ENCODE measurements at places on chromosomes 11 and 22.

GRCh38 chr22:29647954-29648737, 44.7 kb downstream of the NF2 start:
- DNase-seq: no peak

DNA sequence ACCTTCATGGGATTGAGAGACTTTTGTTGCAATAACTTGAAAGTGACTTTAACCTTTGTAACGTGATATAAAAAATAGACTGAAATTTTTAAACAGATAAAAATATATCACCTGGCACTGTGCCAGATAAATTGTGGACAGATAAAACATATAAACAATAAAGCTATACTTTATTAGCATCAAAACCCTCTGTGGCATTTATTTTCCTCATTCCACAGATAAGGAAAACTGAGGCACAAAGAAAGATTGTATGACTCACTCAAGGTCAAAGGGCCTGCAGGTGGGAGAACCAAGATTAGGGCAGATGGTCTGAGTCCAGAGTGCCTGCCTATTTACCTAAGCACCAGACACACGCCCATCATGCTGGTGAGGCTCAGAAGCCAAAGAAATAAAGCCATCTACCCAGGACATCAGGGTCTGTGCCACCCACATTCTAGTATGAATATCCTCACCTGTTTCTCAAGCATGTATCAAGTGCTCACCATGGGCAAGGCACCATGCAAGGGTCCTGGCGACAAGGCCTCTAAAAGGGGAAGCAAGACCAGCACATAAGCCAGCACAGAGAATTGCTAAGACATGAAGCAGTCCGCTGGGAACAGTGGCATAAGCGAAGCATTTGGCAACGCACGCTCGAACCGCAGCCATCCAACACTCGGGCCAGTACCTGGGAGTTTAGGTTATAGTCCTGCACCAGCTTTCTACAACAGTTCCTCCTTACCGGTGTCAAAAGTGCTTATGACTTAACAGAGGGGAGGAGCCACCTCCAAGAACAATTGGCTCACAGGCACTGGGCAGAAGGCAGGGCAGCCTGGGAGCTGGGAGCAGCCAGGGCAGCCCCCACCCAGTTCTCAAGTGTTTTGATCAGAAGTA, 17.6 kb downstream of the MYH9 start:
- DNase-seq: no peak

- DNase-seq: no peak
Observed at GRCh38 chr11:12026331-12027211, 18.1 kb upstream of the DKK3 start.

DNA sequence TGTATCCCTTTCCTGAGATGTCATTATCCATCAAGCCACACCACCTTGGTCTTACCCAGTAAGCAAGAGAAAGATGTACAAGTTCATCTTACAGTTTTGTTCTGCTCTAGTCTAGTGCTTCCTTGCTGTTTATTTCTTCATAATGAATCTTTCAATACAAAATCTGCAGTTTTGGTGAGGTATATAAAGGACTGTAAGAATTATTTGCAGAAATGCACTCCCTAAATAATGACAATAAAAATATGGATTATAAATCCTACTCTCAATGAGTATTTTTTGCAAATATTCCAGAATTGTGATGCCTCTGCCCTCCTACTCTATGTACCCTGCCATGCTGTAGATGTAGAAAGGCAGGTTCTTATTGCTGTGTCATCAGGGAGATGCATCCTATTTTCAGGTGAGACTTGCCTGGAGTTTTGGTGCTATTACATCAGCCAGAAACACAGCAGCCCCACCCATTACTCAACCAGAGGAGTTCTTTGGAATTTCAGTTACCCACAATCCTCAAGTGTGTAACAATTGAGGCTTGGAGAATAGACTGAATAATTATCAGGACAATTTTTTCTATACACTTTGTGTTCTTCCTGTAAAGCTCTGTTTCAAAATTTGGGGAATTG, at the start of gene OR10S1:
OR10S1 (minus strand) TSS at position 51 of the 617 bp plus-strand sequence. CDS start 117 bp downstream, outside the sequence.
- no peak for DNase-seq

DNA sequence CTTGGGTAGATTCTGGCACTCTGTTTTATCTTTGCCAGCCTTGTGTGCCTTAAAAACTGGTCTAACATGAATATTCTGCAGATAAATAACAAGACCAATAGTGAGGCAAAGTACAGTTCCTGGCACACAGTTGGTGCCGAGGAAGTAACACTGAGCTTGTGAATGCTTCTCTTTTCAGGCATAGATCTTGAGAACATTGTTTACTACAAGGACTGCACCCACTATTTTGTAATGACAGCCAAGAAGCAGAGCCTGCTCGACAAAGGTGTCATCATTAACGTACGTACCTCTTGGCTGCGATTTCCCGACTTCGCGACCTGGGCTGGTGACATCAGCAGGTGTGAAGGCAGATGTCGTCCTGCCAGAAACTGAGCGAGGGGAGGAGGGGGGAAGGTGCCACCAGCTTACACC, 105.7 kb downstream of the MICAL2 start:
- no peak for DNase-seq

GRCh38 chr11:26011474-26011873, 320.5 kb upstream of the ANO3 start:
- no peak for DNase-seq

DNA sequence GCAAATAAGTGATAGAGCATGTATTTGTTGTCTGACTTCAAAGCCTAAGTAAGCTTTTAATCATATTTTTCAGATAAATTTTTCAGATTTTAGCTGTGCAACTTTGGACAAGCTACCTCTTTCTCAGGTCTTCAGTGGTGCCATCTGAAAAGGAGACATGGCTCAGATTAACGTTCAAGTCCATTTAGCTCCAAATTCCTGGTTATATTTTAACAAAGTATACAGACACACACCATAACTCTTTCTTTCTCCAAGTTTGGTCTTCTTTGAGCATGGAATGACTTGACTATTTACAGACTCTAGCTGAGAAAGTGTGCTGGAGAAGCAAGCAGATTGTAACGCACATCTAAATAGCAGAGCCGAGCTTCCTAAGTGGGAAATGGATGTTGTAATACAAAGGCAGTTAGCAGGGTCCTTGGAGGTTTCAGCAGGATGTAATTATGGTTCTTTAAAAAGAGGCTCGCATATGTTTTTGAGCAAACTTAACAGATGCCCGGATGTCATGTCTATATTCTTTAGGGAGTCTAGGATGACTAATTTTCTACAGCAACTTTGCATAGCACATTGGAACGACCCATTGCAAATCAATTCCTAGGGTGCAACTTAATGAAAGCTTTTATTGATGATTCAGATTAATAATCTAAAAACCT, 128.1 kb upstream of the E2F8 start:
- DNase-seq: no peak

DNA sequence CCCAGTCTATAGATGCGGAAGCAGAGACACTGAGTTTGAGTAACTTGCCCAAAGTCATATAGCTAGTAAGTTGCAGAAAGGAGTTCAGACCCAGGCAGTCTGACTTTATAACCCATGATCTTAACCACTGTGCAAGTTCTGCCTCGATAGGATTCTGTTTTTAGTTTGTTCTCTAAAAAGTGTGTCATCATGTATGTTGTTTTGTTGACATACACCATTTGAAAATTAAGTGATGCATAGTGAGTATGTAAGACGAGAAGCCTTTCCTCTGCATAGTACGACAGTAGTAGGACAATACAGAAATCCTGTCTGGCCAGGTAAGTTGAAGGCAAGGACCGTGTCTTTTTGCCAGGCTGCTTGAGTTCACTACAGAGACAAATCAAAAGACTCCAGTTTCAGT, 3.3 kb downstream of the ZC3H12C start:
- no peak for DNase-seq

DNA sequence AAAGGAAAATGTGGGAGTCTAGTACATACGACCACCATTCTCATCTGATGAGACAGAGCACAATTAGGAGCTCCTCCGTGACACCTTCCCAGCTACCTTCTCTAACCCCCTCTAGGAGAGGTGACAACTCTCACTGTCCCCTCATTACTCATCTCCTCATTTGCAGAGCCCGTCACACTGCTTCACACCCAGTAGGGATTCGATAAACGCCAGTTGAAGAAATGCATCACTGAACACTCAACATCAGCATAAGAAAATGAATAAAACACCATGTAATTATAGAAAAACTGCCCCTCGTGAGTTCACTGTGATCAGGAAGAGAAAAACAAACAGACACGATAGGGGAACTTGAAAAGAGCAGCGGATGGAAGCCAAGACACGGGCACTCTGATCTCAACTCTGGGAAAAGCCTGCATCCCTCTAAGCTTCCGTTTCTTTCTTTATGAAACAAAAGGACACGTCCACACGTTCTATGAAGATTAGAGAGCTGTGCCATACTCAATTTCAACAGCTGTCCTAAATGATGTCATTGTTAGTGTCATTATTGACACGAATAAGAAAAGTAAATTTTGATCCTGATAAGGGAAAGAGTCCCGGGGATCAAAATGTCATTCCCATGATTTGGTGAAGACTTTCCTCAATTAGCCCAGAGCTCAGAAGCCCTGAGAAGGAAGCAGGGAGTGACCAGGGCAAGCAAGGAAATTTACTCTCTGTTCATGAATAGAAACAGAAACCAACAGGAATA, 356.9 kb downstream of the LARGE1 start:
- no peak for DNase-seq

DNA sequence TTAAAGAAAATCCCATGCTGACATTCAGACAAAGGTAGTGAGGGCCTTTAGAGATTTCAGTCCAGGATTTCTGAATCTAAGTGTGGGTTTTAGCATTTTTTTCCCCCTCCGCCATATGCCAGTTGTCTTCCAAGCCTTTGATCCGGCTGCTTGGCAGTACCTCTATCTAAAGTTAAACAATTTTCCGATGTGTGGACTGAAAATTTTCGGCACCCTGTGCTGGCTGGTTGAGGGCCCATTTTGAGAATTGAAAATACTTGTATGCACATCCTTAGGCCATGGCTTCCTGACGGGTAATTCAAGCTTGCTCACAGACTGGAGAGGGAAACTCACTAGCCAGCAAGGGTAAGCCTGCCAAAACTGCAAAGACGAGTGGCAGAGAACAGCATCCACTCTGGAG, 131.9 kb upstream of the NARS2 start:
- no peak for DNase-seq

DNA sequence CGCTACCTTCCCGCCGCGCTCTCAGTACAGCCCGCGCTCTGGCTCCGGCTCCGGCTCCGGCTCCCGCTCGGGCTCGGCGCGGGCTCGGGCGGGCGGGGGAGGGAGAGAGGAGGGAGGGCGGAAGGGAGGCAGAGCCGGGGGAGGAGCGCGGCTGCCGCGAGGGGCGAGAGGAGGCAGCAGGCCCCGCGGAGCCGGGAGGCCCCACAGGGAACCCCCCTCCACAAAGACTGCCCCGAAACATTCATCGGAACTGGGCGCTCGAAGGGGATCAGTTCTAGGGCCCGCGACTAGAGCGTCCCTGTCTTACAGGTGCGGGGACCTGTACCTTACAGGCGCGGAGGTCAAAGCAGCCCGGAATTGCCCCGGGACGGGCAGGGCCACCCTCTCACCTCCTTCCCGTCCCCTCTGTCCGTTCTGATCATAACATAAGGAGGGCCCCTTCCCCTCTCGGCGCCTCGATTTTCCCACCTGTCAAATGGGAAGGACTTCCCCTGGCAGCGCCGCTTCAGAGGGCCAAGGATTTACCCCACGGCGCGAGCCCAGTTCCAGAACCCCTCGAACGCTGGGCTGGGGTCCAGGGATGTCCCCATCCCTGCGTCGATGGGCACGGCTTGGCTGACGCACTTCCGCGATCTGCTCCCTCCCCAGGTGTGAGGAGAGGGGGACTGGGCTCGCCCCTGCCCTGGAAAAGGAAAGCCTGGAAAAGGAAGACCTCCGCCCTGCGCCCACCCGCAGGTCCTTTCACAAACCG, at the start of gene SHISA8:
SHISA8 (minus strand) TSS at position 40 of the 751 bp plus-strand sequence. CDS start 407 bp downstream, outside the sequence.
- DNase-seq: no peak

- no peak for DNase-seq
Observed at GRCh38 chr22:45451972-45452371, 38.5 kb downstream of the RIBC2 start.

- no peak for DNase-seq
Observed at GRCh38 chr11:14347494-14347893, 11.5 kb downstream of the RRAS2 start.

DNA sequence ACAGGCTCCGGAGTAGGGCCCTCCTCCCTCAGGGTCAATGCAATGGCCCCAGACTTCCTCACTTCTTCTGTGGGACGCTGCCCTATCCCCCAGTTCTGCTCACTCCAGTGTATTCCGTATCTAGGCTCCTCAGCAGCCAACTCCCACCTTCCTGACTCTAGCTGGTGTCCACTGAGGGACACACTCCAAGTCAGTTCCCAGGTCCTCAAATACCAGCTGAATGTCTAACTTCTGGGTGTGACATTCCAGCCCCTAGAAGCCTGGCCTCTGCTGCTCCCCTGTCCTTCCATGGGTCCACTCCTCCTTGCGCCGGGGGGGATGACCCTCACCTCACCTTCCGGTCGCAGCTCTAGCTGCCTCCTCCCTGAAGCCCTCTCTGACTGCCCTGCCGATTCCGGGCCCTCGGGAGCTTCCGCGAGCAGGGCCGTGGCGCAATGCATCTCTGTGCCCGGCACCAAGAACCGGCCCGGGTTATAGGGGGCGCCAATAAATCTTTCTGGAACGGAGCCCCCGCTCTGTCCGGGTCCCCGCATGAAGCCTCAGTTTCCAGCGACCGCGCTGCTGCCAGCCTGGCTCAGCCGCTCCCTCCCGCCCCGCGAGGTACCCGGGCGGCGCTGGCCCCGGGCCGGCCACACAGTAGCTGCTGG, 15.4 kb downstream of the BAD start:
- peak; percentile 50 for DNase-seq

- DNase-seq: no peak
Observed at GRCh38 chr11:75342966-75343870, 8.2 kb downstream of the ARRB1 start.

GRCh38 chr22:20636075-20636812, 128.8 kb downstream of the MED15 start:
- DNase-seq: no peak

Data from activated CD4-positive, alpha-beta T cell treated with anti-CD3 and anti-CD28 coated beads for 24 hours (primary cell).